ENCODE measurements at places on chromosomes 13 and 19.

- no peak for DNase-seq
Measured at GRCh38 chr19:30217461-30217860, 154.7 kb upstream of the ZNF536 start.

- DNase-seq: no peak
Measured at GRCh38 chr19:40219721-40220276, 1.6 kb upstream of the TTC9B start.

DNA sequence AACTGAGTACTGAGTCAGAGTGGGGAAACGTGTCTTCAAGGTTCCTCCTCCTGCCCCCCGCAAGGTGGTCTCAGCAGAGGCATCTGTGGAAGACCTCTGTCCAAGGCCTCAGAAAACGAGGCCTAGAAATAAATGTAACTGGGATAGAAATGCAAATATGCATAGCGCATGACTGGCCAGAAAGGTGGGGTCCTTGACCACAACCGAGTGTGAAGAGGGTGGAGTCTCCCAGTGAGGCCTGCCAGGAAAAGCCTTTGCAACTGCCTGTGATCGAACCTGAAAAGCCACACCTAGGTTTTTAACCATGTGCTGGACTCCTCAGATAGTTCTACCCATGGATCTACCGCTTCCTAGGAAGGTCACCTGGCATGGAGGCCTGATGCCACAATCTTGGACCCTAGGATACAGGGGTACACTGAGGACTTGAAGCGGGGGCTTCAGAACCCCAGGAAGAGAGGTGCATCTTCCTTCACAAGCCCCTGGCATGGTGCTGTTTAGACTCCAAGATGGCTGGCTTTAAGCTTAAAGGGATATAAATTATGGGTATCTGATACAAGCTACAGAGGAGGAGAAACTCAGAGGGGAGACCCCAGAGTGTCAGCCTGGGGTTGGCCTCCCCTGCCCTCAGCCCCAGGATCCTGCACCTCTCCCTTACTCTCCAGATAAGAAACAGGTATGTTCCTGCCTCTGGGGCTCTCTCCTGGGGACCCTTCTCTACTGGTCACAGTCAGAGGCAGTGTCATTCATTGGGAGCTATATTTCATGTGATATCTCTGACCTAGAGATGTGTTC, 18.3 kb upstream of the SIGLEC6 start:
- DNase-seq: no peak

DNA sequence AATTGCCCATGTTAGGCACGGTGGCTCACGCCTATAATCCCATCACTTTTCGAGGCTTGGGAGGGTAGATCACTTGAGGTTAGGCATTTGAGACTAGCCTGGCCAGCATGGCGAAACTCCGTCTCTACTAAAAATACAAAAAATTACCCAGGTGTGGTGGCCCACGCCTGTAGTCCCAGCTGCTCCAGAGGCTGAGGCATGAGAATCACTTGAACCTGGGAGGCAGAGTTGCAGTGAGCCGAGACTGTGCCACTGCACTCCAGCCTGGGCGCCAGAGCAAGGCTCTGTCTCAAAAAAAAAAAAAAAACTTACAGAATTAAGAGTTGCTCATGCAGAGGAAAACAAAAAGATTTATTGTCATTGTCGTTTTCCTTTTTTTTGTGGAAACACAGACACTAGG, 3.4 kb upstream of the PSMC4 start:
- peak; percentile 32 for DNase-seq
